Glomerular endothelial cell (primary cell): ENCODE measurements at places on chromosomes 1 and 21. TPM values are rescaled to one million over a fixed set of nuclear protein-coding genes. Genes with fewer than 3 reads are reported as not detected.

Gene E2F2
- total RNA-seq, result 0.10 and 0.82 TPM in 2 replicates

GRCh38 chr1:180954005-180954800, 41.5 kb downstream of the KIAA1614 start:
- no peak for DNase-seq

DNA sequence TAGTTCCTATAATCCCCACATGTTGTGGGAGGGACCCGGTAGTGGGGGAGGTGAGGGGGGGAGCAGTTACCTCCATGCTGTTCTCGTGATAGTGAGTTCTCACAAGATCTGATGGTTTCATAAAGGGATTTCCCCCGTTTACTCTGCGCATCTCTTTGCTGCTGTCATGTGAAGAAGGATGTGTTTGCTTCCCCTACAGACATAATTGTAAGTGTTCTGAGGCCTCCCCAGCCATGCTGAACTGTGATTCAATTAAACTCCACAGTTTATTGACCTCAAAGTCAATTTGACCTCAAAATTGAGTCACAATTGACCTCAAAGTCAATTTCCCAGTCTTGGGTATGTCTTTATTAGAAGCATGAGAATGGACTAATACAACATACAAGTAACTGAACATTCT, 19.7 kb downstream of the DPH5 start:
- DNase-seq, result no peak

Gene LINGO4
- not detected in 2 replicates for total RNA-seq

GRCh38 chr1:97758541-97759057, 162.2 kb downstream of the DPYD start:
- no peak for DNase-seq

- no peak for DNase-seq
Measured at GRCh38 chr1:230643908-230644307, 1.6 kb downstream of the COG2 start.

DNA sequence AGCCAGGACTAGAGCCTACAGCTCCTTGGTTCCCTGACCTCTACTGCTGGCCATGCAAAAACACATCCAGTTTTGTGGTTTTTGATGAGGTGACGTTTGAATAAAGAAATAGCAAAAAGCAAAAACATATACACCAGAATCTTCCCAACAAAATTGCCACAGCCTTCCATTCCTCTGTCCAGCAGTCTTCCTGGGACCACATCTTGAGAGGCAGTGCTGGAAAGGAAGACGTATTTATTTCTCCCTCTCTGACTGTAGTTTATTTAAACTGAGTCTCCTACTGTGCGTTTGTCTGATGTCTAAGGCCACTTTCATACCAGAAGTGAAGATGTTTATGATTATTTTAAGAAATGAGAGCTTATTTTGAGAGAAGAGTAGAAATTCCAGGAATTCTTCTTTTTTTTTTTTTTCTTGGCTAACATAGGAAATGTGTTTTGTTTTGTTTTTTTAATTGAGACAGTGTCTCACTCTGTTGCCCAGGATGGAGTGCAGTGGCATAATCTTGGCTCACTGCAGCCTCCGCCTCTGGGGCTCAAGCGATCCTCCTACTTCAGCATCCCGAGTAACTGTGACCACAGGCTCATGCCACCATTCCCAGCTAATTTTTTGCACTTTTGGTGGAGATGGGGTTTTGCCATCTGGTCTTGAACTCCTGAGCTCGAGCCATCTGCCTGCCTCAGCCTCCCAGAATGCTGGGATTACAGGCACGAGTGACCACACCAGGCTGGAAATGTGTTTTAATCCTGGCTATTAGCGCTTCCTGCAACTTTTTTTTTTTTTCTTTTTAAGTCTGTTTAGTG, 118.5 kb downstream of the ITSN1 start:
- DNase-seq, result no peak

Gene PRAMEF15
- not detected in 2 replicates for total RNA-seq

DNA sequence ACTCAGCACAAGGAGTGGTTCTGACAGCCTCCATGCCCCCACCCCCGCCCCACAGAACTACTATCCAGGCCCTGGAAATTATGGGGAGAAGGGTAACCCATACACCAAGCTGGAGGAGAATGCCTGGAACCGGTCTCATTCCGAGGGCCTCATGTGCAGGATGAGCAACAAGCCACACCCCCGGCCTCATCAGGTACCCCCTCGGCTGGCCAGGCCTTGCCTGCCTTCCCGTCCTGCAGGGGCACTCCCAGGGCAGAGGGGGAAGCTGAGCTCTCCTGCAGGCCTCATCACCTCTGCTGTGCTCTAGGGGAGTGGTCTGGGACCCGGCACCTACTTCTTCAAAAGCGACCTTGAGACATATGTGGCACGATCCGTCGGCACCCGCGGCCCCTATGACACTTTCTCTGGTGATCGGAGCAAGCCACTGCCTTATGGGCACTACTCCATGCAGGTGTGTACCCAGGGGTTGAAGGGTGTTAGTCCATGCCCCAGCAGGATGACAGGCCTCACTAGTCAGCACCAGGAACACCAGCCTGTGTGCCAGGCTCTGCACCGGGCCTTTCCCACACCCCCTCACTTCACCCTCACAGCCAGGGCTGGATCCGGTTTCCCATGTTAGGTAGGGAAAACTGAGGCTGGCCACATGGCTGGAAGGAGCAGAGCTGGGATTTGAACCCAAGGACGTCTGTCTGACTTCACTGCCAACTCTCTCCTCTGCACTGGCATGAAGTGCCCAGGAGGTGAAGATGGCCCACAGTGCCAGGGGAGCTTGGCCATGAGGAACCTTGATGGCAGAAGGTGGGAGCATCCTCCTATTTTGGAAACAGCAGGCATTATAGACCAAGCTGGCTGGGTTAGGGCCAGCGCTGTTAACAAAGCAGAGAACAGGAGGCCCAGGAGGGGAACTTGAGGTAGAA, 10.9 kb upstream of the TTC22 start:
- DNase-seq, result no peak

- no peak for DNase-seq
Measured at GRCh38 chr1:12144236-12144635, 22.6 kb upstream of the TNFRSF1B start.

DNA sequence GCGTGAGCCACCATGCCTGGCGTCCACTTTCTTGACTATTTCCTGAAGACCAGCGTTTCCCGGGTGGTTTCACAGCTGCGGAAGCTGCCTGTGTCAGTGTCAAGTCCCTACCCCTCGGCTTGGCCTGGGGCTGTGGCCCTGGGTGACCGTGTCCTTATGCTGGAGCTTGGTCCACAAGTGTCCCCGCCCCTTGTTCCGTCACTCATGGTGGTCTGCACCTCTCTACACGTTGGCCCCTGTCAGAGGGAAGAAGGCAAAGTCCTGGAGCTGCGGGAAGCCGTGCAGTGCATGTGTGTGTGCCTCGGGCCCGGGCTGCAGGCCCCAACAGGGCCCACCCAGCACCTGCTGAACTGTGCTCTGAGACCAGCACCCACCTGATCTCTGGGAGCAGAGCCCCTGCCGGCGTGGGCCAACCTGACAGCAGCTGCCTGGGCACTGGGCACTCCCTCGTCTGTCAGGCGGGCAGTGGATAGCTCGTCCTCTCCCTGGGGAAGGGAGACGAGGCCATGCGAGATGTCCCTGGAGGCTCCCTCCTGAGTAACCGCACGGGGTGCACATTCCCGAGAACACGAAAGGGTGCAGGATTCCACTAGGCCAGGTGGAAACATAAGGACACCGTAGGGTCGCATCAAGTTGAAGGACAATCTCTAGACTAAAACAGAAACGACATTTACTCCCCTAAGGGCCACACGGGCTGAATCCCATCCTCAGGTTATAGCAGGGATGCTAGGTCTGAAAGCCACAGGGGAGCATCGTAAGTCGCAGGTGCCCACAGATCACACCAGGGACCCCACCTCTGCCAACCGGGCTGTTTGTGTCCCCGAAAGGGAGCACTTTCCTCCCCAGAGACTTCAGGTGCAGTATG, 2.4 kb upstream of the C1orf159 start:
- no peak for DNase-seq

DNA sequence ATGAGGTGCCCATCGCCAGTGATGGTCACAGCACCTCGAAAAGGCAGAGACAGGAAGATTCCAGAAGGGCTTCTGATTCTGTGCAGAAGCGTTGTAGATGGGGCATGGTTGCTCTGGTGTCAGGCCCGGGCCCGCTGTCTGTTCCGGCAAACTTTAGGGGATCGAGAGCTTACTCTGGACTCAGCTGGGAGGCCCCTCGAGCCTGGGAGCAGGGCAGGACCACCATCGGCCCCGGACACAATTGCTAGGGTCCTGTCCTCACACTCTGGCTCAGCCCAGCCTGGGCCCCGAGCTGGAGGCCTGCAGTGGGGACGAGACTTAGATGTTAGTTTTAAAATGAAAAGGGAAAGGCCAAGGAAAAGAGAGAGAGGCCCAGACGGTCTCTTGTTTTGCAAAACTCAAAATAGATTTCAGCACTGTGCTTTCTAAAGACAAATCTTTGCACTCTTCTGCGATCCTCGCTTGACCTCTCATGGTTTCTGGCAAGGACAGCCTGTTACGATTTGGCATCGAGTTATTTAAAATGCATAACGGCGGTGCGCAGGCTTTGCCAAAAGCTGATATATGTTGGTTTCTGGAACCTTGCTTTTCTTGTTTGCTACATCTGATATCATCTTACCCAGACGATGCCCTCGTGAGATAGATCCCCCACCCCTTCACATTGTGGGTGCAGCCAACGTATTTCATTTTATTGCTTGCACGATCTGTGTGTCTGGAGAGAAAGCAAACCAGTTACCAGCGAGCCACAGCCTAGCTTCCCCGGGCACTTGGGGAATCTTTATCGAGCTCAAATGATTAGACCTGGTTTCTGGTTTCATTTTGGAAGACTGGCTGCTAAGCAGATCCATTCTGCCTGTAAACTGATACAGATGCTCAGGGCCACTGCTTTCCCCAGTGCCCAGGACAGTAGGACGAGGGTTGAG, 58.0 kb downstream of the PRDM16 start:
- no peak for DNase-seq

DNA sequence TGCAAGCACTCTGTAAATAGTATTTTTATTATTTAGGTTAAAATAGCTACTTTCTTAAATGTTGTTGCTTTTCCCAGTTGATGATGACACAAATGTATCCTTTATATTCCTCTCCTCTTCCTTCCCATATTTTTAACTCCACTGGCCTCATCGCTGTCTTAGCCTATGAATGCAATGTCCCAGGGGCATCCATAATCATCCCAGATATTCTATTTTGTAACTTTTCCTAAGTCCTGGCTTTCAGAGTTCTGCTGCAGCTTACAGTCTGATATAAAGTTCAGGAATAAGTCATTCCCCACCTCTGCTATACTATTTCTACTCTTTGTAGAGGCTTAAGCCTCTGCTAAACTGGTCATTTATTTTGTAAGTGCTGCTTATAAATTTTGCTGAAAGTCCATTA, 58.3 kb downstream of the ASTN1 start:
- no peak for DNase-seq
